ENCODE measurements at places on chromosomes 11 and 22.

- peak; percentile 58 for DNase-seq
These were observed 600 bp downstream of the FCHSD2 start for GRCh38 chr11:73141309-73142127.

- peak; percentile 28 for DNase-seq
These were observed 5.3 kb upstream of the INS start for GRCh38 chr11:2166091-2166851.

- DNase-seq: no peak
These were observed 5.9 kb downstream of the LRRC32 start for GRCh38 chr11:76664578-76665061.

- DNase-seq: no peak
These were observed 4.0 kb downstream of the NAA40 start for GRCh38 chr11:63942803-63943202.

- peak; percentile 27 for DNase-seq
These were observed 682 bp downstream of the PGAP2 start for GRCh38 chr11:3808861-3809623.

GRCh38 chr11:60316317-60316716, 10.7 kb upstream of the MS4A6E start:
- no peak for DNase-seq

DNA sequence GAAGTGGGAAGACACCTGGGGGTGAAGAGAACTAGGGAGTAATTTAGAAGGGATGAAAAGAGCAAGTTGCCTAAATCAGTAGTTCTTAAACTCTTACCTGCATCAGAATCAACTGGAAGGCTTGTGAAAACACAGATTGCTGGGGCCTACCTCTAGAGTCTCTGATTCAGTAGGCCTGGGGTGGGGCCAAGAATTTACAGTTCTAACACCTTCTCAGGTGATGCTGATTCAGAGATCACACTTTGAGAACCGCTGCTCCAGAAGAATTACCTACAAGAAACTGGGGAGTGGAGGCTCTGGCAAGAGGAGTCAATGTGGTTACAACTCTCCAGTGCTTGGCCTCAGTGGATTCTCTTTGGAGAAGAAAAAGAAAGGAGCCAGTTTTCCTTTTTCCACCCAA, 128.7 kb downstream of the C11orf58 start:
- DNase-seq: no peak

Measured in effector CD4-positive, alpha-beta T cell (primary cell).